ENCODE measurements at places on chromosomes 4 and X.

- no peak for DNase-seq
These were observed 49.6 kb downstream of the CHRDL1 start for GRCh38 chrX:110746014-110746413.

DNA sequence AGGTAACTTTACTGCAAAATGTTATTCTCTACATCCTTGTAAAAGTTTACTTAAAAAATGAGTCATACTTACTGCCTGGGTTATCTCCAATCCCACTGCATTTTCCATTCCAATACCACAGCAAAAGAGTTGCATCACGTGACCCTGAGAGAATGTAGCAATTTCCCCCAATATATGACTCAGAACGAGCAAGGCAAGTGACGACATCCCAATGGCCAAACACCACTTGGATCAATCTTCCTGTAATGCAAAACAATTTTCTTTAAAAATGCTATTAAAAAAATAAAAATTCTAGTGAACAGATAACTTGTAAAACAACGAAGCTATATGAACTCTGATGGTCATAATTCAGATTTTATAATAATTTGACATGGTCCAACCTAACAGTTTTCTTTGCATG is 224.3 kb downstream of the DCLK2 start:
- DNase-seq = no peak

DNA sequence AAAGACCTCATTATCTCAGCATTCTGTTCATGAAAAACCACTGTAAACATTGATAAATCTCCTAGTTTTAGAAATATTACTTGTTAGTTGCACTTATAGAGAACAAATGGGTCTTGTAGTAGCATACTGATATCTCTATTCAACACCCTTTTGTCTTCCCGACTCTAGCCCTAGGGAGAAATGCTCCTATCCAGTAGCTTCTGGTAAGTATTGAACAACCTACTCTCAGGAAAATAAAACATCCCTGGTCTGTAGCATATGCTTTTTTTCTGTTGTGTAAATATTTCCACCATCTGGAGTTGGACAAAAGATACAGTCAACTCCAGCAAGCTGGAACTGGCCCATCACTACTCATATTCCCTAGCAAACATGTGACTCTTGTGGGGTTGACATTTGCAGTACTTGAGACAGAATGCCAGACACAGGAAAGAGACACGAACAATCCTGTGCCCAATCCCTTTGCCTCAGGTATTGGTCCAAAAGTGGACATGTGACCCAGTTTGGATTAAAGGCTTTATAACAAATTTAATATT is 188.2 kb downstream of the GC start:
- DNase-seq = peak; percentile 96

DNA sequence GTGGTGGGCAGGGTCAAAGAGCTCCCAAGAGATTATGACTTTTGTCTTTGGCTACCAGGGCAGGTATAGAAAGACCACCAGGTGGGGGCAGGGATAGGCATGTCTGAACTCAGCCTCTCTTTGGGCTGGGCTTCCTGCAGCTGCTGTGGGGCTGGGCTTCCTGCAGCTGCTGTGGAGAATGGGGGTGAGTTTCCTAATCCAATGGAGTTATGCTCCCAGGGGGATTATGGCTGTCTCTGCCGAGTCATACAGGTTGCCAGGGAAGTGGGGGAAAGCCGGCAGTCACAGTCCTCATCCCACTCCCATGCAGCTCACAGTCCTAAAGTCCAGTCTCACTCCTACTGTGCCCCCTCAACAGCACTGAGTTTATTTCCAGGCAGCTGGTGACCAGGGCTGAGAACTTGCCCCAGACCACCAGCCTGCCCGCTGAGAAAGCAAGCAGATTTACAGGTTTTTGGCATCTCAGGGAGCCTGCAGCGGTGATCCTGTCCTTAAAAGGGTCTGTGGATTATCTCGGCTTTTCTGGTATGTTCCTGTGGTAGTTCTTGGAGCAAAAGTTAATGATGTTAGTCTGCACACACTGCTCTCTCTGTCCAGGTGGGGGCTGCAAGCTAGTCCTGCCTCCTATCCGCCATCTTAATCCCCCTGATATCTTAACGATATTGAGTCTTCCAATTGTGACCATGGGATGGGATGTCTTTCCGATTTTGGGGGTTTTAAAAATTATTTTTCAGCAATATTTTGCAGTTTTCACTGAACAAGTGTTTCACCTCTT is 133.4 kb downstream of the RTL9 start:
- DNase-seq = no peak

DNA sequence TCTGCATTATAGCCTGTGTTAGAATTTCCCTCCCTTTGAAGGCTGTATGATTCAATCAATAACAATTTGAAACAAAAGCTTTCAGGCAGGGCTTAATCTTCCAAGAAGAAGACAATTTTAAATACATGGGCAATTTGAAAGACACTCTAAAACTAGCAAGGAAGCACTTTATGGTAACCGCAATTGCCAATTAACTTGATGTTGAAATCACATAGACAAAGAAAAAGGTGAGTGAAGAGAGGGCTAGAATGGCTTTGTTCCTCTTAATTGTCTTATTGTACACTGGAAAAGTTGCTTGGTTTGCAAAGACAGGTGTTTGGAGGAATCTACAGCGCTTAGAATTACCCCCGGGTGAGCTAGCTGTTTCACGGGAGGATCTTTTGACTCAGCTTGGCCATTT is 74.4 kb upstream of the PRKX start:
- no peak for DNase-seq

GRCh38 chr4:123435246-123436113 is 38.9 kb downstream of the SPRY1 start:
- DNase-seq = no peak

- DNase-seq = no peak
These were observed 1.0 kb downstream of the HNRNPH2 start for GRCh38 chrX:101409043-101409442.

Measured in NCI-H510A treated with DMSO at 0.1 percent for 48 hours (cell line).